ENCODE measurements at places on chromosomes 3 and 15.

DNA sequence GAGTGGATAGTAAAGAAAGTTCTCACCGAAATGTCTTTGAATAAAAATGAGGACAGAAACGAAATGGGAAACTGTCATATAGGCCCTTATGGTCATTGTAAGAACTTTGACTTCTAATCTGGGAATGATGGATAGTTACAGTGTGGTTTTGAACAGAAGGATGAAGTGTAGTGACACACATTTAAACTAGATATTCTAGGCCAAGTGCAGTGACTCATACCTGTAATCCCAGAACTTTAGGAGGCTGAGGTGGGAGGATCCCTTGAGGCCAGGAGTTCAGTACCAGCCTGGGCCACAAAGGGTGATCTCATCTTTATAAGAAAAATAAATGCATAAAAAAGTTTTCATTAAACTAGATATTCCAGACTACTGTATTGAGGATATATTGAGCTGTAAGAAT is 452.8 kb downstream of the ROBO1 start:
- DNase-seq: no peak

- peak; percentile 34 for DNase-seq
Observed at GRCh38 chr3:121431726-121432517, 113.9 kb downstream of the POLQ start.

GRCh38 chr3:72820415-72820814 is 27.8 kb downstream of the SHQ1 start:
- DNase-seq: no peak

DNA sequence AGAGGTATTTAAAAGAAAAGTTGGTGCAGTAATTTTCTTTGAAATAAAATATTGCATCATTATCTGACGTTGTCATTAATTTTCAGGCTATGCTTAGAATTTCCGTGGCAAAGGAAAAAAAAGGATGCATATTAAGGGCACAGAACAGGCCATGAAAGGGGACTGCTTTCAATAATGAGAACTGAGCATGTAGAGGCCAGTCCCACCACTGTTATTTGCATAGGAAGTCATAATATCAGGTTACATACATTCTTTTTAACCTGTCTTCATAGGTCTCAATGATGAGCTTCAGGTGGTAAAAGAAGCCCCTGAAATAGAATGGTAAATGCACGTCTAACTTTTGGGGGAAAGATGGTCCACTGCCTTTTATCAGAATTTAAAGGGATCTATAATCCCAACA is 272.1 kb upstream of the ALCAM start:
- DNase-seq: no peak

DNA sequence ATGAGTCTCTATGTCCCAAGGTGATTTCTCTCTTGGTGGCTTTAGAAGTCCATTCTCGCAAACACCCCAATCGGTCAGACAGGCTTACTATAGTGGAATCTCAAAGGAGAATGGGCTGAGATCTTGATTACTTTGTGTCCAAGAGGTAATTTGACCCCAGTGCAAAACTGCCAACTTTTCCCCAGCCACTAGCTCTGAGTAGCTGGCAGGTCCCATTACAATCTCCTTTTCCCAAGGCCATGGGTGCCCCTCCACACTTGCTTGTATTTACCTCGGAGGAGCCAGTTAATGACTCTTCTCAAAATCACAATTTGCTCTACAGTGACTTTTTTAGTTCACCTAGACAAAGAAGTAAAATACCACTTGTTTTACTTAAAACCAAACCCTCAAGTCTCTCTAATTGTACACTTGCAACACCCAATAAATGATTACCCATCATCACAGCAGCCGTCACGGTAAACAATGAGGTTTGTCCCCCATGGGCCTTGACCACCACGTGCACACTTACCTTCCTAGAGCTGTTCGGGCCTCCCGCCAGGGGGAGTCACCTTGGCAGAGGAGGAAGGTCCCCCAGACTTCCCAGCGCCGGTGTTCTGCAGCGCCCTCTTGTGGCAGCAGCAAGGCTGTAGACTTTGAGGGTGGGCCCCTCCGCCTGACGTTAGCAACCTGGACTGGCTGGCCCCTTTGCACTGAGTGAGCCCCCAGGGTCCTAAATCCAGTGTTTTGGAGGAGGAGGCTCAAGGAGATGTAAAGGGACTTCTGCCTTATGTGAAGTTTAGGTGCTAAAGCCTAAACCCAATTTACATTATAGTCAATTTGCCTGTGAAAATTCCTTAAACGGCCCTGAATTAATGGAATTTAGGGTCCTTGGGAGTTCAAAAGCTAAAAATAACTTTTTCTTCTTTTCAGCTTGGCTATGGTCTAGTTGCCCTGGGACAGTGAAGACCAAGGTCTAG is 18.7 kb upstream of the HDAC11 start:
- peak; percentile 83 for DNase-seq

GRCh38 chr15:43135351-43135750 is 2.0 kb downstream of the TMEM62 start:
- no peak for DNase-seq

- peak; percentile 47 for DNase-seq
Observed at GRCh38 chr15:39301589-39301999, 279.3 kb upstream of the THBS1 start.

GRCh38 chr15:87142096-87142495 is 1062.4 kb downstream of the AGBL1 start:
- DNase-seq: no peak

DNA sequence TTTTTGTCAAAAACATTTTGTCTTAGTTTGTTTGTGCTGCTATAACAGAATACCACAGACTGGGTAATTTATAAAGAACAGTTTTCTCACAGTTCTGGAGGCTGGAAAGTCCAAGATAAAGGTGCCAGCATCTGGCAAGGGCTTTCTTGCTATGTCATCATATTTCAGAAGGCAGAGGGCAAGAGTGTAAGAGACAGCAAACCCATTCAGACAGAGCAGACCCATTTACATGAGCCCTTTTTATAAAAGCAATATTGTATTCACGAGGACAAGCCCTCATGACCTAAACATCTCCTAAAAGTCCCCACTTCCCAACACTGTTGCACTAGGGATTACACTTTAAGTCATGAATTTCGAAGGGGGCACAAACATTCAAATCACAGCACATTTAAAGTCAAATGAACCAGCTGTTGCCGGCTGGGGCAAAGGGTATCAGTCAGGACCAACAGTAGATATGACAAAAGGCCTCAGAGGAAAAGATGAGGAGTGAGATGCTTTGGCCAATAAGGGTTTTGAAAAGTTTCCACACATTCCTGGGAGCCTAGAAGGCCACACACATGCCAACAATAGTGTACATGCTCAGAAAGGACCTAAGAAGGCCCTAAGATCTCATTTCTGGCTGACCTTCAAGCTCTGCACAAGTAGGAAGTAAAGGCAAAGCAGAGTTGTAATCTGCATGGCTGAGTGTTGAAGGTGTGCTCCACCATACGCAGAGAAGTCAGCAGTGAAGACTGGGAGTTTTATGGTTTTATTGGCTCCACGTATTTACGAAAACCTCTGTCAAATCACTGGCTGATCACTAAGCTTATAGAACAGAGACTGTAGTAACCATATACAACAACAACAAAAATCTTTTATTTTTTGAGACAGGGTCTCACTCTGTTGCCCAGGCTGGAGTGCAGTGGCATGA is 37.9 kb downstream of the UQCC5 start:
- no peak for DNase-seq

DNA sequence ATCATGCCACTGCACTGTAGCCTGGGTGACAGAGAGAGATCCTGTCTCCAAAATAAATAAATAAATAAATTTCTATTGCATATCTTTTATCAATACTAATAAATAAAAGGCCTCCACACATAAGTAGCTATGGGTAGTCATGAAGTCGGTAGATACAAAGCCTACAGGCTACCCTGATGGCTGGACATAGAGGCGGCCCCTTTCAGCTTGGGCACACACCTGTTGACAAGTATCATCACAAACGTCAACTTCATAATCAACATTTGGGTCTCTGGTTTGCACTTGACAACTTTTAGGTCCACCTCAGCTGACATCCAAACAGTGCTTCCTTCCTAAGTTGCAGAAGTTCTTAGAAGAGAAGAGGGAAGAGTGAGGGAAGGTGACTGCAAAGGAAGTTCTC is 53.4 kb downstream of the ITGA11 start:
- no peak for DNase-seq

GRCh38 chr15:80609512-80609946 is 85.6 kb upstream of the ABHD17C start:
- DNase-seq: no peak

GRCh38 chr3:55774856-55775255 is 287.8 kb upstream of the WNT5A start:
- DNase-seq: no peak

DNA sequence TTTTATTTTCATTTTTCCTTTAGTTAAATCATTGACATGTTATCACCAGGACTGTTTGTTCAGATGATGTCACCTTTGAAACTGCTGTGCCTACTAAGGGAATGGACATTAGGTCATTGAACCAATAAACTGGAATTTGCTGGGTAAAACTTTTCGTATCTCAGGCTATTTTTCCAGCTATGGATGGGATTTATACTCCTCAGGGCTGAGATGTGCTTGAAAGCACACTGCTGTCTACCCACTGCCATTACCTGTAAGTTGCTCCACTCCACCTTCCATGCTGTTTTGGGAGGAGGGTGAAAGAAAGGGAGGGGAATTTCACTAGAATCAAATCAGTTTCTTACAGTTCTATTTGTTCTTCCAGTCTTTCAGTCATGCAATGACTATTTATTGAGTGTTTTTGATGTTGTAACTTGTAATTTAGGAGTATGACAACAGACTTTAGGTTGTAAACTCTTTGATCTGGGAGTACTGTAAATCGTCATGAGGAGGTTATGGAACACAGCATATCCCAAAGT is 11.3 kb downstream of the EHD4 start:
- no peak for DNase-seq

GRCh38 chr3:108215871-108216270 is 6.4 kb downstream of the IFT57 start:
- no peak for DNase-seq

- DNase-seq: no peak
Observed at GRCh38 chr15:82833362-82833682, 23.9 kb downstream of the WHAMM start.
